ENCODE measurements at places on chromosomes 1 and 21. TPM values are rescaled to one million over a fixed set of nuclear protein-coding genes. Genes with fewer than 3 reads are reported as not detected.

C1orf105 gene
- not detected for total RNA-seq

ZNF496 gene
- total RNA-seq, result 18.6 TPM

PRR9 gene
- not detected for total RNA-seq

SDC3 gene
- total RNA-seq, result 8.7 TPM

ELF3 gene
- total RNA-seq, result 157 TPM

GBP2 gene
- 0.66 TPM for total RNA-seq

FMO3 gene
- not detected for total RNA-seq

NAXE gene
- total RNA-seq, result 164 TPM

GPR25 gene
- total RNA-seq, result not detected

APCS gene
- total RNA-seq, result not detected

NTRK1 gene
- total RNA-seq, result 0.18 TPM

ATP13A2 gene
- total RNA-seq, result 27.4 TPM

KCNQ4 gene
- total RNA-seq, result 0.27 TPM

DUSP12 gene
- total RNA-seq, result 44.0 TPM

LIN9 gene
- total RNA-seq, result 7.2 TPM

AADACL4 gene
- total RNA-seq, result not detected

HMCN1 gene
- 0.05 TPM for total RNA-seq

TMPRSS15 gene
- not detected for total RNA-seq

LAMC1 gene
- 107 TPM for total RNA-seq

SLC45A1 gene
- 7.2 TPM for total RNA-seq

CD84 gene
- not detected for total RNA-seq

All from A549 treated with Hydrocortisone at 1 μM for 4 hours (cell line).